ENCODE measurements at places on chromosomes 3 and 15.

GRCh38 chr3:63960048-63960711 is 48.0 kb upstream of the SCAANT1 start:
- no peak for DNase-seq

DNA sequence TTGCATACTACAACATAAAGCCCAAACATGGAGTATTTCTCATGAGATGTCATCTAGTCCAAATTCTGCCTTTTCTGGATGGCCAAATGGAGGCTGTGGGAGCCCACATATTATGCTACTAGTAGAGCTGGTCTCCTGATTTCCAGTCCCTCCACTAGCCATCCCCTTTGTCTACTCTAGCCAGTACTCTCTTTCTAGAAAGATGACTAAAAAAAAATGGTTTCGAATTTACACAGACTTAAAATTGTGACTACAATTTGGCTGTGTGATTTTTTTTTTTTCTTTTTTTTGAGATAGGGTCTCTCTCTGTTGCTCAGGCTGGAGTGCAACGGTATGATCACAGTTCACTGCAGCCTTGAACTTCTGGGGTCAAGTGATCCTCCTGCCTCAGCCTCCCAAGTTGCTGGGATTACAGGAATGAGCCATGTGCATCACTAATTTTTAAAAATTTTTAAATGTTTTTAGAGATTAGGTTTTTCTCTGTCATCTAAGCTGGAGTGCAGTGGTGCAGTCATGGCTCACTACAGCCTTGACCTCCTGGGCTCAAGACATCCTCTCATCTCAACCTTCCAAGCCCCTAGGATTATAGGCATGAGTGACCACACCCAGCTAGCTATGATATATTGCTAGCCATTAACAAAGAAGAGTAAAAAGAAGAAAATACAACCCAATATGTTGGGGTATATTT is 273.9 kb downstream of the ADAMTSL3 start:
- DNase-seq = no peak

DNA sequence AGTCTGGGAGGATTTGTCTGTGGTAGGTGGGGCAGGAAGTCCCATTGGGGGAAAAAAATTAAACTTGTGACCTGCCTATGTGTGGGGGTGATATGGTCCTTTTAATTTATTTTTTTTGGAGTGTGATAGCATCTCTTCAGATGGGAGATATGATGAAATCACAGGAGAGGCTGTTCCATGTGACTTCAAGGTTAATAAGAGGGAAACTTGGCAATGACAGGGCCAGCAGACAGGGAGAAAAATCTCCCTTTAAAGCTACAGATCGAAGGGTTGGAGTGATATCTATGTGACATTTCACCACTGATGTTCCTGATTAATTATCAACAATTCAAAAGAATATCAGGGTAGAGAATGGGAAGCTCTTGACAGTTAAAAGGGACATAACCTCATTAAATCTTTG is 886.9 kb downstream of the TUSC7 start:
- DNase-seq = no peak

DNA sequence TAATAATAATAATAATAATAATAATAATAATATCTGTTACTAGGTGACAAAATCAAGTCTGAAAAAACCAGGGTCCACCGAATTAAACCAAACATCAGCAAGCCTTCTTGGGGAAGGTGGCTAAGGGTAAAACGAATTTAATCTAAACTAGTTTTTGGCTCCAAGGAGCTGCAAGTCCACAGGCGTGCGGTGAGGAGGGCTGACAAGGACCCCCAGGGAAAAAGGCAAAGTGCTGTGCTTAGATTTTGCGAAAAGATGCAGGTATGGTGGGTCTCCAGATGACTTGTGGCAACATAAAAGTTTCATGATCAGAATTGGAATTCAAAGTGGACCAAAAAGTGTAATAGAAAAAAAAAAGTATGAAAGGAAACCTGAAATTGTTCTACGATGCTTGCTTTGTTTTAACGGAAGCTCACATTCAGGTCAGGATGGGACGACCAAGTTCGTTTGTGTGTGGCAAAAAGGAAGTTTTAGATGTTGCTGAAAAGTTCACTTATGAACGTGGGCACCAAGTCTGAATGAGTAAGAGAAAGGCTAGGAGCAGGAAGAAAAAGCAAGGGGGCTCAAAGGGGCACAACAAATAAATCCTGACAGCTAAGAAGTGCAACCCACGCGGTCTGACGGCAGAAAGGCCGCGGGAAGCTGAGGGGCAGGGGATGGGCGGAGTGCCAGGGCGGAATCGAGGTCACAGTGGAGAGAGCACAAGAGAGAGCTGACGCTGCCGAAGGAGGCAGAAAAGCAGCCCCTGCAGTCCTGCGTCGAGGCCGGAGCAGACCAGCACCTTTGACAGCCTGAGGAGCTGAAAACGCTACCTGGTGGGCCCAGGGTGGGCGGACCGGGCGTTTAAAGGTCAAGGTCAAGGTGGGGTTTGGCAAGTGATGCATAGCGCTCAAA is 1.1 kb downstream of the WDR82 start:
- DNase-seq = peak; percentile 44

DNA sequence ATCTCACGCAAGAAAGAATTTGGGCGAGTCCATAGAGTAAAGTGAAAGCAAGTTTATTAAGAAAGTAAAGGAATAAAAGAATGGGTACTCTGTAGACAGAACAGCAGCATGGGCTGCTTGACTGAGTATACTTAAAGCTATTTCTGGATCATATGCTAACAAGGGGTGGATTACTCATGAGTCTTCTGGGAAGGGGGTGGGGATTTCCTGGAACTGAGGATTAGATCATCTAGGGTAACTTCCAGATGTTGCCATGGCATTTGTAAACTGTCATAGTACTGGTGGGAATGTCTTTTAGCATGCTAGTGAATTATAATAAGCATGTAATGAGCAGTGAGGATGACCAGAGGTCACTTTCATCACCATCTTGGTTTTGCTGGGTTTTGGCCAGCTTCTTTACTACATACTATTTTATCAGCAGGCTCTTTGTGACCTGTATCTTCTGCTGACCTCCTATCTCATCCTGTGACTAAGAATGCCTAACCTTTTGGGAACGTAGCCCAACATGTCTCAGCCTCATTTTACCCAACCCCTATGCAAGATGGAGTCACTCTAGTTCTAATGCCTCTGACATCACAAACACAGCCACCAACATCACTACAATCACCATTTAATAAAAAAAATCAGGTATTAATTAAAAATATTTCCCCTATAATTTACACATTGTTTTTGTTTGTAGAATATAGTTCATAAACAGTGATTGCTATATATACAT is 890.7 kb upstream of the EPHA6 start:
- DNase-seq = no peak

DNA sequence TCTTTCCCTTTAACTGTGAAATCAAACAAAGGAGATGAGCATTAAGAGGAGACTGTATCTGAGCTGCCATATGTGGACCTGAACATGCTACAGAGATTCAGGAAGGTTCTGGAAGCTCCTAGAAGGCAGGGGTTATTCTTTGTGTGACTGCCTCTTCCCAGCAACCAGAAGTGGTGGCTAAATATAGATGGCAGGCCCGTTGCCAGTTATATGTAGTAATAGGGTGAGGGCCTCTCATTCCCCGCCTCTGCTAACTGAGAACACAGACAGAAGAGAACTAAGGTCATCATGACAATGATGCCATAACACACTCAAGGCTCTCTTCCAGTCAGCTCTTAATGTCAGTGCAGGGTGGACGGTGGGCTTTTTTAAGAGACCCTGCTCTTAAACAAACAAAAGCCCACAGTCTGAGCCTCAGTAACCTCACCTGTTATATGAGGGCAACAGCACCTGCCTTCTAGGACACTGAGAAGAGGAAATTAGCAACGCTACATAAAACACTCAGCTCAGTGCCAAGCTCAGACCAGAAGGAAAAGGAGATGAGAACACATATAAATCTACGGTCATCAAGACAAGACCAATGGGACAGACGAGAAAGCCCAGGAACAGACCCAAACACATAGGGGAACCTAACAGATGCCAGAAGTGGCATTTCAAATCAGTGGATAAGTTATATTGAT is 22.3 kb downstream of the CFAP92 start:
- DNase-seq = no peak

GRCh38 chr15:51371266-51371665 is 29.8 kb downstream of the GLDN start:
- DNase-seq = no peak

- DNase-seq = no peak
These were observed 8.3 kb upstream of the CHRM5 start for GRCh38 chr15:33959844-33960548.

- no peak for DNase-seq
These were observed 4.3 kb downstream of the ITIH1 start for GRCh38 chr3:52781741-52782140.

GRCh38 chr3:16079519-16079918 is 95.0 kb upstream of the GALNT15 start:
- no peak for DNase-seq

DNA sequence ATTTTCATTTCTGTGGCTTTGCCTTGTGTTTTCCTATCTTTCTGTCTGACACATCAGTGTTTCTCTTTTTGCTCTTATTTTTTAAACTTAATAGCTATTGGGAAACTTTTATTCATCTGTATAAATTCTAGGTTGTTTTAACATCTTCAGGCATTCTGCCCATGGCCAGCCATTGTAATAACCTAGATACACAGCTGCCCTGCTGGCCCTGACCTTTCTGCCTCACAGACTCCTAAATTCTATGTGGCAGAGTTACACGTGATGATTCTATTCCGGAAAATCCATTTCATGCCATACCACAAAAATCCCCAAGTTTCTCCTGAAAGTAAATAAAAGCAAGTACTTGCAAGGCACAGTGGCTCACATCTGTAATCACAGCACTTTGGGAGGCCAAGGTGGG is 150.1 kb downstream of the UACA start:
- DNase-seq = no peak

- no peak for DNase-seq
These were observed 50.7 kb upstream of the TPRG1 start for GRCh38 chr3:189121092-189121491.

GRCh38 chr3:129254536-129255230 is 5.3 kb downstream of the COPG1 start:
- DNase-seq = no peak

GRCh38 chr3:45065373-45065720 is 39.2 kb downstream of the CLEC3B start:
- DNase-seq = no peak

DNA sequence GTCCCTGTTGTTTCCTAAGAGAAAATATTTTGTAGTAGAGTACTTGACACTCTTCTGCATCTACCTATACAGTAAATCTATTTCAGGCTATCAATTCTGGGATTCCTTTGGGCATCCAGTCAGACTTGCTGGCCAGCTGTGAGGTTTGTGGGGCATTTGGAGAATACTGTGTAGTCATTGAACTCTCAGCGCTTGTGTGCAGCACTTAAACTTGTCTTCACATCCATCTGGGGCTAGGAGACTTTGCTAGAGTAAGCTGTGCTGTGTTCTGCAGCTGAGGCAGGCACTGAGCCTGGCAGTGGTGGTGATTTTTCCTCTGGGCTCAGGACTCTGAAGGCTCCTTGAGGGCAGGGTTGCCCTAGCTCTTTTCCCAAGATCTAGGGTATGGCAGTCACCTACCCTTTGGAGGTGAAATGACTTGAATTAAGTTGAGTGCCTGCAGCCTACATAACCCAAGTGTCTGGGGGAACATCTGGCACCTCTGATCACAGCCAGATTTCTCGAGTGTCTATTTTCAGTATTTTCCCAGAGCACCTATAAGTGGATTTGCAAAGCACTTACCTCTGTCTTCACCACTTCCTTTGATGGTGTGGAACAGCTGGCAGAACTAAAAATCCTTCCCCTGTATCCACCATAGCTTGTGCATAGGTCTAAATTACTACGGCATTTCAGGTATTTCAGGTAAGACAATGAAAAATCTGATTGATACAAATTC is 19.3 kb downstream of the CLSTN2 start:
- no peak for DNase-seq

GRCh38 chr15:57857871-57858270 is 151.4 kb downstream of the POLR2M start:
- no peak for DNase-seq

DNA sequence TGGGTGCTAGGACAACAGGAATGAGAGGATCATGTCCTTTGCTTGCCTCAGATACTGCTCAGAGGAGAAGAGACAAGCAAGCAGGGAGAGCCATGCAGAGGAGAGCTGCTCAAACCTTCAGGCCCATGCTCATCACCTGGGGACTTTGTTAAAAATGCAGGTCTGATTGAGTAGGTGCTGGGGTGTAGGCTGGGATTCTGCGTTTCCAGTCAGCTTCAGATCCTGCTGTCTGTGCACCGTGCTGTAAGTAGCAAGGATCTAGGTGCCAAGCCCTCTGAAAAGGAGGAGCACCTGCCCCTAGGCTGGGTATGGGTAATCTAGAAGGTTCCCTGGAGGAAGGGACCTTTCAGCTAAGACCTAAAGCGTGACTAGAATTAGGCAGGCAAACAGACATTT is 7.3 kb downstream of the FLNB start:
- no peak for DNase-seq

DNA sequence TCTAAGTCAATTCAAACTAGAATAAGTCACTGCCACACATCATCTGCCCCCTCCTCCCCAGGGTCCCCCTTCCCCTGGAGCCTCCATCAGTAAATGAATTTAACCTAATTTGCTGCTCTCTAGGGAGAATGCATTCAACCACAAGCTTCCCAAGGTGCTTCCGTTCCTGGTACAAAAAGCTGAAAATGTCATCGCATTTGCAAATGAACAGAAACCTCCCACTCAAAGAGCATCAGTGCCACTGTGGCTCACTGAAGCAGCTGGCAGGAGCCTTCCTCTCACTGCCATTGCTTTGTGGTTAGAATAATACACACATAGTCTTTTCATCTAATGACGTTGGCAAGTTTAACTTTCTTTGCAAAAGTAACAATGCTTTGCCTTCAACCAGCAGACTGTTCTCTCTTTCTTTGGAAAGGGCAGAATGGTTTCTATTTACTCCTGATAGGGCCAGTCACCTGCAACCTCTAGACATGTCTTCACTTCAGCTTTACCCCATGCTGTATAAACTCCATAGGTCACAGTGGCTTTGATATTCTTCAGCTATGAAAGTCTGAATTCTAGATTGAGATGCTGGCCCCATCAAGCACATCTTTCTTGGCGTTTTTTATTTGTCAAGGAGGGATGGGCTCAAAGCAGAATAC is 238.1 kb downstream of the CPNE4 start:
- no peak for DNase-seq

GRCh38 chr3:123194552-123194951 is 7.2 kb upstream of the SEC22A start:
- no peak for DNase-seq

GRCh38 chr3:128077202-128077624 is 25.0 kb downstream of the SEC61A1 start:
- DNase-seq = no peak

GRCh38 chr3:107727102-107727501 is 204.3 kb downstream of the BBX start:
- no peak for DNase-seq

- DNase-seq = no peak
These were observed 315.0 kb upstream of the TPM1 start for GRCh38 chr15:62727501-62727900.
